ENCODE measurements at places on chromosomes 2 and 18.

- no peak for DNase-seq
These were observed 33.3 kb downstream of the C2orf76 start for GRCh38 chr2:119333360-119333759.

DNA sequence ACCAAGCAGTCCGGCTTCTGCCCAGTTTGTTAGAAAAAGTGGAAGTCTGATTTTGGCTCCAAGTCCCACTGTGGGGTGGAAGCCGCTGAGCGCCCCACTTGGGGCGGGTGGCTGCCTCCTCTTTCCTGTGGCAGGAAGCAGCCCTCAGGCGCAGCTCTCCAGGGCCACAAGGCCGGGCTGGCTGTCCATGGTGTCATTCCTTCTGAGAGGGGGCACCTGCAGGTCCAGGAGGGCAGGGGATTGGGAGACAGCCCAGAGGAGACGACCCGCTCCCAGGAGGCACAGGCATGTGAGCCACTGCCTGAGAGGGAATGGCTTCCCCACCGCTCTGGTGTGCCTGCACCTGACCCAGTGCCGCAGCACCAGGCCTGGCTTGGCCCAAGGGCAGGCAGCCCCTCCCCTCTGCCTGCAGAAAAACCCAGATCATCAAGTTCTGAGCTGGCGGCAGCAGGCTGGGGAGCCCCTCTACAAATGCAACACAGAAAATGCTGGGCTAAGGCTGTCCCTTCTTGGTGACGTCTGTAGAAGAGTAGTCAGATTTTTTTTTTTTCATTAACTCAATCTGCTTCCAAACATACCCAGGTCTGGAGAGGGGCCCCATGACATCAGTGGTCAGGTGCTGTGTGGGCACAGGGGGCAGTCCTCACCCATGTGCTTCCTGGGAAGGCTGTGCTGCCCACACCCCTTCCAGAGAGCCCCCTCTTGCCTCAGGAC, 38.4 kb downstream of the HS6ST1 start:
- no peak for DNase-seq

DNA sequence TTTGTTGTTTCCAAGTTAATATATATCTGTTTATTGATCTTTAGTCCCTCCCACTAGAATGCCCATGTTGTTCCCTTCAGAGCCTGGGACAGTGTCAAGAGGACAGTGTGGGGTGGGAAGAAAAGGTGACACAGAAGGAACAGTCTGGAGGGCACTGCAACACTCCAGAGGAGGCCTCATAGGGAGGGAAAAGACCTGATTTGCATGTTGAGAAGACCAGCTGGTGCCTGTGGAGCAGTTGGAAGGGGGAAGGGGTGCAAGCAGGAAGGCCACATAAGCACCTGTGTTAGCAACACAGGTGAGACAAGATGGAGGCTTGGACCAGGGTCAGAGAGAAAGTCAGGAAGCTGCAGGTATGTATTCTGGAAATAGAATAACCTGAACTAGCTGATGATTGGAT, 48.1 kb upstream of the FHOD3 start:
- DNase-seq = no peak

GRCh38 chr18:48544116-48544515, 5.3 kb downstream of the CTIF start:
- peak; percentile 47 for DNase-seq

GRCh38 chr2:165864296-165864695, 70.2 kb upstream of the GALNT3 start:
- no peak for DNase-seq

DNA sequence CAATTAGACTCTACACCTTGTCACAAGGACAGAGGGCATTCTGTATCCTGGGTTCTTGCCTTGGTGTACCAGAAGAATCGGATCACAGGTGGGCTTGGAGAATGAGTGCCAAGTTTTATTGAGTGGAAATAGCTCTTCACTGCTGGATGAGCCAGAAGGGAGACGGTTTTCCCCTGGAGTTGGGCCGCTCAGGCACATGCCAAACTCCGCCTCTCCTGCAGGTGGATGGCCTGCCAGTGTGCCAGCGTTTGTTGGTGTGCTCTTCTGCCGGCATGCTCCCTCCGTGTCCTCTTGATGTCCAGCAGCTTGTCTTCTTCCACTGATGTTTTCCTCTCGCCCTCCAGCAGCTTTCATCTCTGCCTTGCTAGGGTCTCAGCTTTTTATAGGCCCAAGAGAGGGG, 115.5 kb upstream of the RAB27B start:
- no peak for DNase-seq

DNA sequence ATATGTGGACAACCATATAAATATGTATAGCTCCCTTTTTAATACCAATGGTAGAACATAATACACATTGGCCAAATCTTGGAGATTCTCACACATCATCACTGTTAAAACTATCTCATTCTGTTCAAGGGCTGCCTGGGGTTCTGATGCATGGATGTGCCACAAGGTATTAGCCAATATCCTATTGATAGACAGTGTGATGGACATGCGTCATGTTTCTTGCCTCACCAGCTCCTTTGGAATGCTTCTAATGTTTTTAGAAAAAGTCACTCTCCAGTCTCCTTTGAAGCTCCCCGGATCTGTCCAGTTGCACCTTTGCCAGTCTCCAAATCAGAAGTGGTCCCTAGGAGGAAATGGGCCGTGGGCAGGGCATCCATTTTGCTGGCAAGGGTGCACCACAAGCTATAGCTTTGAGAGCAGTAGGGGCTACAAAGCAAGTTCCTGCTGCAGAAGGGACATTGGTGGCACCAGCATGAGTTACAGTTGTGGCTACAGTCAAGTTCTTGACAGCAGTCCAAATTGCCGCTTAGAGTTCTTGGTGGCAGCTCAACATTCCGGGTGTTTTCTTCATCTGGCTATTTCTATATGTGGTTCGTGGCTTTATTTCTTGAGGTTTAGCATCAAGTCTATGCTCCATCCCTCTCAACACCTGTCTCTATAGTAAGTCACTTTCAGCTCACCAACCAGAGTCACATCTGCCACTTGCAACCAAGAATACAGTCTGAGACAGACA, 25.1 kb upstream of the ATRAID start:
- no peak for DNase-seq

- DNase-seq = peak; percentile 11
These were observed 396.2 kb downstream of the ZNF516 start for GRCh38 chr18:76098674-76099411.

GRCh38 chr2:113980946-113981345, 91.1 kb downstream of the ACTR3 start:
- DNase-seq = no peak

- no peak for DNase-seq
These were observed 45.2 kb downstream of the ADNP2 start for GRCh38 chr18:80154293-80154692.

- DNase-seq = no peak
These were observed 5.3 kb upstream of the CRYBA2 start for GRCh38 chr2:218998414-218999002.

- DNase-seq = peak; percentile 47
These were observed 8.9 kb upstream of the TMEM185B start for GRCh38 chr2:120231974-120232635.

GRCh38 chr2:240172071-240172895, 31.8 kb upstream of the OTOS start:
- DNase-seq = no peak

DNA sequence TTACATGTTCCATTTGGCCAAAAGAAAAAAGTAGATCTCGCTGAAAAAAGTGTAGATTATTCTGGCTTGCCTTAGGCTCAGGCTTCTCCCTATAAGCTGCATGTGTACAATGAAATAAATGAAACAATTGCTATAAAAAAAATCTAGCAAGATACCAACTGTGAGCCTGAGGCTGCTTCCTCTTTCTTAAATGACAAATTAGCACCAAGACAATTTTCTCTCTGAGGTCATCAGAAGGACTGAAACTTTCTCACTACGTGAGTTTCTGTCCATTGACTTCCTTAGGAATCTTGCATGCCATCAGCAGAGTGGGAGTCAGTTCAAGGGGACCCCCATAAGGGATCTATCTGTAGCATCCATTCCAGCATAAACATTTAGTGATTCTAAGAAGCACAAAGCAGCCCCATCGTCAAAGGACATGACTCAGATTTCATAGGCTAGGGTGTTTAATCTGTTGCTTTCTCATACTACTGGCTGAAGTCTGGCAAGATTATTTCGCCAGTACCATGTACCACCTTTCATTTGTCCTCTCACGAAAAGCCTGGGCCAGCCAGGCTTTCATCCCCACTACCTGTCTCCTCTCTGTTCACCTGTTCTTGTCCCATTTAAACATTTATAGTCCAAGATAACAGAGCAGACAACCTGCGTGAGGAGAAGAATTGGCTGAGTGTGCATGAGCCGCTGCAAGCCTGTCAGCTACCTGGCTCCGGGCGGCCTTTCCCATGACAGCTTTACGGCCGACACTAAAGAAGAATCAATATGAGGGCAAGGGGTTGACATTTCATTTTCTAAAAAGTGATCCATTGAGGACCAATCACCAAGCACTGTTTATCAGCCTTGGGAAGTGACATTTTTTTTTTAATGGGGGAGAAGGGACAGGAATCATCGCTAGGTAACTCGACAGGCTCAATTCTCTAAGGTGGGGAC, 120.0 kb downstream of the EPHA4 start:
- DNase-seq = no peak

GRCh38 chr2:105455488-105456003, 56.7 kb upstream of the FHL2 start:
- DNase-seq = peak; percentile 100

DNA sequence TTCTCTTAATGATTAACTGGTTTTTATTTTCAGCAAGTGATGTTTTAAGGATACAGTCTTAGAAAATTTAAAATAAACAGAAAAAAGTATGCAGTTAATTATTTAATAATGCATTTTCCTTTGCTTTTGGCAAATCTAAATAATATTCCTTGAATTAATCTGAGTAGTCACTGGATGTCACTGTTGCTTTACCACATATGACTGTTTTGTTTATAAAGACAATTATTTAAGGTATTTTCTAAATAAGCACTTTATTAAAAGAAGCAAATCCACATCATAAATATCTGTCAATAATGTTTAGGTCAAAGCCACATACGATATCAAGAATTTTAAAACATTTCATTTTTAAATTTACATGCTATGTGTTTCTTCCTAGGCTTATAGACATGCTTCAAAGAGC, 40.6 kb upstream of the TFPI start:
- no peak for DNase-seq

DNA sequence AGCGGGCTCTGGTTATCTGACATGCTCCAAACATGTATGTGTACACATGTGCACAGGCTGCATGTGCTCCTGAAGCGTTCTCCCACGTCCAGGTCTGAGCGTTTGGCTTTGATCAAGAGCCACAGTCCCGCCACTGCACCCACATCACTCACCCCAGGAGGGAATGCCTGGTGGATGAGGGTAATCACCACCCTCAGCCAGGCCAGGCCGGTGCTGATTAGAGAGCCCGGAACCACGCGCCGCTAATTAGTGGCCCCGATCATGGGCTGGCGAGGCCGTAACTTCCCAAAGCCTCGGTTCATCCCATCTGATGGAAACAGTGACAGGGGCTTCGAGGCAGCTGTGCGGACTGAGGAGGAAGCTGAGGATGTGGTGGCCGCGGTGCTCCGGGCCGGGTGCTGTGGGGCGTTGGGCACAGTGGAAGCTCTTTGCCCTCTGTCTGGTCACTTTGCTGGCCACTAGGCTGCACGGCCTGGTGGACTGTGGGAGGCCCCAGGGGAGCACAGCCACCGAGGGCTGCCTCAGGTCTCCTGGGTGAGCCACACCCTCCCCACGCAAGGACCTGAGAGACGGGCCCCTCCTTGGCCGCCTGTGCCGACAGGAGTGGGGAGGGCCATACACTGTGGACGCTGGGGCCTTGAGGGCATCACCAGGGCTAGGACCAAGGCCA, 219.4 kb downstream of the TWIST2 start:
- no peak for DNase-seq

DNA sequence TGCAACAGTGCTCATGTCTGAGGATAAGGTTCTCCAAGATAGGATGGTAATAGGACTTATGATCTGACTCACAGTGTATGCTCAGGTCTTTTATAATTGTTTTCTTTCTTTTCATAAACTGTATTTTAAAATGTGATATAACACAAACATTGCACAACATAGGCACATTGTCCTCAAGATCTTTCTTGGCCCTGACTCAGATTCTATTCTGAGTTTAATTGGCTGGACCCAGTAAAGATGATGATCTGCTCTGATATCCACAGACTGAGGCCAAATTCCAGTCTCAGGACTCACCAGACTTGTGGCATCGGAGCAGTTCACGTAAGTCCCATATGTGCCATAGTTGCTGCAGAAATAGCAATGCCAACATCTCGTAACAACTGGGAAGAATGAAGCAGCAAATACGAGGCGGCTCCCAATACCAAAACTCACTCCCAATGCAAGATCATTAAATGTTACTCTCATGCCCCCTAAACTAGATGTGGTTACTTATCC, 448.9 kb upstream of the SLC14A2 start:
- peak; percentile 77 for DNase-seq

DNA sequence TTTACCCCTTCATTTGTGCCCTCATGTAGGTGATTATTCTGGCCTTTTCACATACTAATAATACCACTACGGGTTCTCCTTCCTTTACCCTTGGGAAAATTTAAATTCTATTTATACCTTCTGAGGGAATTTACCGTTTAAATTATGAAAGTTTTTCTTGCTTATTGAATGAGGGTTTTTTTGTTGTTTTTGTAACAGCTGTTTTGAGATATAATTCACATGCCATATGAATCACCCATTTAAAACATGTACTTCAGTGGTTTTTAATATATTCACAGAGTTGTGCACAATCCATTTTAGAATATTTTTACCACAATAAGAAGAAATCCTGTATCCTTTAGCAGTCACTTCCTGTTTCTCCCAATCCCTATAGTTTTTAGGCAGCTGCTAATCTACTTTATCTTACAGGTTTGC, 54.7 kb downstream of the EML4 start:
- DNase-seq = no peak

DNA sequence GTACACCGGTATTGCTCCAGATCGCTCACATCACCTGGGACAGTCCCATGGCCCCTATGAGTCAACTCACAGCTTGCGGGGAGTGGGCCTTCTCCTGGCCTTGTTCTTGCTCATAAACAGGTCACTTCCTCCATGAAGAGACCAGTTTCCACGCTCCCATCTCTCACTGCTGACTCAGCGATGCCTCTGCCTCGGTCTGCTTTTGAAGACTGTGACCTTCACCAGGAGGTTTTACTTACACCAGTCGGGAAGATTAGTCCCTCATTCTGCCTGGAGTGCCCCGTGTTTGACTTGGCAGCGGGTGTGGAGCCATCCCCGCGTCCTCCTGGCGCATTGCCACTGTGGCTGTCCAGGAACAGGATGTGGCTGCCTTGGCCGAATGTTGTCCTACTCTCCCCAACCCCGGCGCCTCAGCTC, 159.8 kb downstream of the RHBDD1 start:
- peak; percentile 87 for DNase-seq

GRCh38 chr18:55161916-55162315, 202.7 kb upstream of the CCDC68 start:
- no peak for DNase-seq

DNA sequence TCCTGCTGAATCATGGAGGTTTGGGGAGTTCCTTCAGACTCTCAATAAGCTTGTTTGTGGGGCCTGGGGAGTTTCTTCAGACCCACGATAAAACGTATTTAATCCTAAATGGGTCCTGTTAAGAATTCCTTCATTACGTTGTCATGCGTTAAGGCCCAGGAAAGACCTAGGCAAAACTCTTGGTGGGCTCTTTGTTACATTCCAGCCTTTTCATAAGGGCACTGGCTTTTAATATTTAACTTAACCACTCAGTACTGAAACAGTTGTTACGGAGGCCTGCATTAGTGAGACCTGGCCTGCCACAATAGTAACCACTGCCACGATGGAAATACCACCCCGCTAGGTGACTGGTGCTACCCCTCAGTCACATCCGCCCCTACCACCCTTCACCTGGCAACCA, 17.5 kb upstream of the BIN1 start:
- peak; percentile 54 for DNase-seq

Measured in kidney tubule cell (primary cell).